ENCODE measurements at places on chromosomes 4 and X.

DNA sequence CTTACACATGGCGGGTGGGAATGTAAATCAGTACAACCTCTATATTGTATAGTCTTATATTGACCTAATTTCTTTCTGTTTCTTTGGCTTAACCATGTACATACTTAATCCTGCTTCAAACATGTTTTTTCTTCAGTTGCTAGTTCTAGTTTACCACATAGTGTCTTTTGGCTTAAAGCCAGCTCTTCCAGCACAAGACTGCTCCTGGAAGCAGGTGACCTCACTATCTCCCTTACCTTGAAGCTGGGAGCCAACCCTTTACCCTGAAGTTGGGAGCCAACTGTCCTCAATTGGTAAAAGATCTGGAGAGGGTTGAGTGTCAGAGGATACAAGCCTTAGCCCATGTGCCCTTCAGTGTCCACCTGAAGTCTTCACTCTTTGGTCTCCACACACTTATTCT lies 162.7 kb downstream of the AASDH start:
- DNase-seq: no peak

DNA sequence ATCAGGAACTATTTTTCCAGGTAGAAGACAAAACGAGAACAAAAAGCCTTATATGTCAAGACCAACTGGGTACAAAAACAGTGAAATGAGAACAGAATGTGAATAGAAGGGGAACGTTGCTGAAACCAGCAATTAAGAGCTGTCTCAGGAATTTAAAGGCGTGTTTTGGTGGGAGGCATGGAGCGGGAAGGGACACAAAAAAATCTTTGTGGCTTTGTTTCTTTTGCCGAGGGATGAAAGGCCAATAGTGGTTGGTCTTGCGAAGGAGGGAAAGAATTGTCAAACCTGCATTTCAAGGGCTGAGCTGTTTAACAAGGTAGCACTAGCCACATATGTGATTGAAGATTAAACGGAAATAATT lies 103.8 kb downstream of the USP46 start:
- DNase-seq: no peak

GRCh38 chrX:38275615-38276014 lies 51.7 kb downstream of the RPGR start:
- DNase-seq: no peak

- no peak for DNase-seq
These were observed 96.6 kb upstream of the DMD start for GRCh38 chrX:33307911-33308354.

DNA sequence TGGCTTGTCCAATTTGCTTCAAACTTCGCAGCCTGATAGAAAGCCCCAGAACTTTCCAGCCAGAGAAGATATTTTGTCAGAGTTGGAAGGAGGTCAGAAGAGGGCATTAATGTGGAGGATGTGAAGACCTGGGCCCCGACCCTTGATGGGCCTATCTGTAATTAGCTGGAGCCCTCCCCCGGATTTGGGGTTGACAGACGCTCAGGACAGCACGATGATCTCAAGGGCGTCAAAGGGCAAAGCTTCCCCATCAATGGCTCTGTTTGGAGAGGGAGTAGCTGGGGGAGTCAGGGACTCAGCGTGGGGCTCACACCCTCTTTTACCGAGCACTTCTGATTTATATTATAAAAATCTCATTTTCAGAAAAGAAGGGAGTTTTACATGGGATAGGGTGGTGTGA lies 59.0 kb upstream of the PPP2R3B start:
- DNase-seq: no peak

- no peak for DNase-seq
These were observed 47.3 kb upstream of the KIAA1210 start for GRCh38 chrX:119174900-119175299.

DNA sequence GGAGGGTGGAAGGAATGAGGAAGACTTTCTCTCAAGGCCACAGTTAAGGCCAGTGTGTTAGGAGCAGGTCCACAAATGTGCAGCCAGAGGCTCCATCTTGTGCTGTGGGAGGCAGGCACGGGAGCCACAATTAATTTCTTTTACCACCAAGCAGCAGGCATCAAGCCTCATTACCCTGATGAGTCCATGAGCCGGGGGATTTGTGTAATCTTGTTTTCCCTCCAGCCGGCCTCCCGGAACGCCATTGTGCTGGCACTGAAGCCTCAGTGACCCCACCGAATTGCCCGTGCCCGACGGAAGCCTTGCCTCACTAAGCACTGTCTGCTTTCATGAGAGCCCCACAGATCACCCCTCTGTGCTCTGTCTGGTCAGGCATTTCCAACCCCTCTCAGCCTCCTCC lies 154.7 kb upstream of the STX18 start:
- no peak for DNase-seq

GRCh38 chr4:86481440-86481839 lies 112.7 kb upstream of the PTPN13 start:
- DNase-seq: no peak

DNA sequence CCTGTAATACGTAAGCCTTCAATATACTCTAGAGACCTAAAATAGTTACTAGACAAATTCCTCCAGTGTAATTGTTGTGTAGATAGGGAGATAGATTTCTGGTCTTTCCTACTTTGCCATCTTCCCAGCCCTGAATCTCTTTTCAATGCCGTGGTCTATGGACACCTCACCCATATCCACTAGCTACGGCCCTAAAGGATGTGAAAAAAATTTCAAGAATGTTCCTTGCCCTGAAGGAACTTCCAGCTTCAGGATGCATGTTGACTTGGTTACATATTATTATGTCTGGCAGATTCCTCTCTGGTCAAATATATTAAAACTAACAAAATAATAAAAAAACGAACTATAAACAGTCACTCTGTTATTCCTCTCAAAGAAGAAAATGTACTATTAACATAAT lies 52.4 kb upstream of the TSPAN5 start:
- no peak for DNase-seq

- no peak for DNase-seq
These were observed 106.8 kb downstream of the UCHL1 start for GRCh38 chr4:41363384-41363981.

DNA sequence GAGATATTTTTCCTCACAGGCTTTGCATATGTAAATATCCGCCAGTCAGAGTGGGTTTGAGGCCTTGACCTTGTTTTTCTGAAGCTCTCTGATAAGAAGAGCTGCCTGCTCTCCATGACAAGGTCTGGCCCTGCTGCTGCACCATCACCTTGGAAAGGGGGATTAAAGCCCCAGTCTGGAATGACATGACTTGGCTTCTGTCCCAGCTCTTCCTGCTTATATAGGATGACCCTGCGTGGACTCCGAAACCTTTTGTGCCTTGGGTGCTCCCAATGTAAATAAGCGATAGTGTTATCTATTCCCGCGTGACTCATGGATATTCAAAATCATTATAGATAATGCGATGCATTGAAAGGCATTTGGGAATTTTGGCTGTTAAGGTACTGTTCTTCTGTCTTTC lies 139.3 kb downstream of the BMPR1B start:
- no peak for DNase-seq

- no peak for DNase-seq
These were observed 64.8 kb downstream of the CBR4 start for GRCh38 chr4:168945291-168945690.

DNA sequence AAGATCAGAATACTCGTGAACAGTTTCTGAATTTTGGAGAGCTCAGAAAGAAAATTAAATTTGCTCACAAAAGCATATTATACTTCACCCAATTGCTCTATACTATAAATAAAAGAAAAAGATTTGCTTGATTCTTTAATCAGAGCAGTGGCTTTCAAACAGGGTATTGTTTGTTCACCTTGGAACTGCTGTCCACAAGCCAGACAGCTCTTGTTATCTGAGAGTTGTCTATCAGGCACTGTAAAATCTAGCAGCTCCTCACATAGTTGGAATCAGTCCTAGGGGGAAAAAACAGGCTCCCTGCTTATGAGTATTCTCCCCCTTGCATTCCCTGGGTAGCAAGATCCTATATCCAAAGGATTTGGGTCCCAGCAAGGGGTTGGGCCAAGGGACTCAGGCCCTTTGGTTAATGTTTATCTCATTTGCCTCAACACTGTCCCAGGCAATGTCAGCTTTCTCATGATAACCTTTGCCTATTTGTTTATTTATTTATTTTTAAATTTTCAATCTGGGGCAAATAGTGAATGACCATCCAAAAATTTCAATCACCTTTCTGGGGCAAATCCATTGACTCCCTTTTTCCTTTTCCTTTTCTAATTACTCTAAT lies 24.1 kb upstream of the MAGEB16 start:
- DNase-seq: no peak

DNA sequence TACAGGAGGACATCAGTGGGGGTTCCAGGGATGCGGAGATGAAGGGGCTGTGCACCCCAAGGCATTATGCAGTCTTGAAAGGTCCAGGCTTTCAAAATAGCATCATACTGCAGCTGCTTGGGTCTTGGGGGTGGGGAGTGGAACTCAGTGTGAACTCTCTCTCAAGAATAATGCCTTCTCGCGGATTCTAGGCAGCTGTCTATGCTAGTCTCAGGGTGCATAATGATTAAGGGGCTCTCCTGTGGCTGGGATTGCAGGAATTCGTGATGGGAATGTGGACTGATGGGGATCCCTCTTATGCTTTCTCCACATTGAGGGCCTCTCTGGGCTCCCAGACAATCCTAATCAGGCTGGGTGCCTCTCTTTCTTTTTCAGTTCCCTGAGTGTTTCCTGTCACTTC lies 172.2 kb upstream of the ARHGAP24 start:
- no peak for DNase-seq

- DNase-seq: peak; percentile 1
These were observed 49.8 kb downstream of the DLG3 start for GRCh38 chrX:70494441-70494840.

DNA sequence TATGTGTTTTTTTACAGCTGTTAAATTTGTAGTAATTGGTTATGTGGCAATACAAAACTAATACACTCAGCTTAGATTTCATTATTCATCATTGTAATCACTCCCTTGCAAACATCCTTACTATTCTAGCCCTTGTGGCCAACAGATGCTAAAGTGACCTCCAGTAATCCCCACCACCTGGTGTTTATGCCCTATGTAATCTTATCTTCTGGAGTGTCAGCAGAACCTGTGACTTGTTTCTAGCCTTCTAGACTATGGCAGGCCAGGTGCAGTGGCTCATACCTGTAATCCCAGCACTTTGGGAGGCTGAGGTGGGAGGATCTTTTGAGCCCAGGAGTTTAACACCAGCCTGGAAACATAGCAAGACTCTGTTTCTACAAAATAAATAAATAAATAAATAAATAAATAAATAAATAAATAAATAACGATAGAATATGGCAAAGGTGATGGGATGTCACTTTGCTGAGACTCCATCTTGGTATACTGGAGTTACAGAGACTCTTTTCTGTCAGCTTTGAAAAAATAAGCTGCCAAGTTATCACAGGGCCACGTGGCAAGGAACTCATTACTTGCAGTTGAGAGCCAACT lies 12.3 kb upstream of the TSR2 start:
- DNase-seq: no peak

- no peak for DNase-seq
These were observed 20.4 kb downstream of the MECP2 start for GRCh38 chrX:154077101-154077500.

- no peak for DNase-seq
These were observed 124.2 kb upstream of the NRK start for GRCh38 chrX:105697984-105698781.

DNA sequence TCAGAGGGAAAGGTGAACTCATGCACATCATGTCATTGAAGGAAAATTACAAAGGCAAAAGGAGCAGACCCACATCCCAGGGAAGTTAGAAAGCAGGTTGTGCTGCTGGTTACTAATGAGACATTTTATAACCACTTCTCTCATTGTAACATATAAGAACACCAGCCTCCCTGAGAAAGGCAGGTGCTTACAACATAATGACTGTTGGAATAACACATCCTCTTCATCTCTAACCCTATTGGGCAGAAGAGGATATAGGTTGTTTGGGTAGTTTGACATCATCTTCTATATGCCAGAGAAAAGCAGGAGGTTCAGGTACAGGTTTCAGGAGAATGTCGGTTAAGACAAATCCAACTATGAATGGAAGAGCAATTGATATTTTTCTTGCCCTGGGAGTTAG lies 77.6 kb downstream of the MAOA start:
- no peak for DNase-seq

DNA sequence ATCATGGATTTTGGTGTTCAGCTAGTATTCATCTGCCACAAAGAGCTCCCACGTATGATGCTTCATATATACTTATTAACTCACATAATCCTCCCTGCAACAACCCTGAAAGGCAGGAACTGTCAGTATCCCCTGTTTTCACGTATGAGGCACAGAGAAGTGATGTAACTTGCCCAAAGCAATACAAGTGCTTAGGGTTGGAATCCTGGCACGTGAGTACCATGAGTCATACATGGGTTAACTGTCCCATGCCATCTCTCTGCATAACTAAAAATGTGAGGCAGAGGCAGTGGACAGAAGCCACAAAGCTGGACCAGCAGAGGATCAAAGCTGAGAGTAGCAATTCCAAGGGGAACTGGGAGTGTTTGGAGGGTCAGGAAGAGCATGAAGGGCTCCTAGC lies 35.7 kb upstream of the EGFL6 start:
- no peak for DNase-seq

DNA sequence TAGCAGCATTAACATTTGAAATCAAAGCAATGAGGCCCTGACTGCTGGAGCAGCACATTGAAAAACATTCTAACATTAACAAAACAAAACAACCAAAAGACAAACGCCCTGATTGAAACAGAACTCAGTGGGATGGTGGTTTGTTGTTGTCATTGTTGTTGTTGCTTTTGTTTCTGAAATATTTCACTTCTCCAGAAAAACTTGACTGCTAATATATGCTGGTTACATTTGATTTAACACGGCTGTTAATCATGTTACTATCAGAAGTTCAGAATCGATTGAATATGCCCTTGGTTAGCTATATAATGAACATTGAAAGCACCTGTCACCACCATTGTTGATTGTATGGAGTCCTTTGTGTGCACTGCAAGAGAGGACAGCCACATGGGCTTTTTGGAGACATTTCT lies 790.4 kb upstream of the GALNTL6 start:
- DNase-seq: no peak

- no peak for DNase-seq
These were observed 83.6 kb upstream of the CAMK2D start for GRCh38 chr4:113845138-113845537.

DNA sequence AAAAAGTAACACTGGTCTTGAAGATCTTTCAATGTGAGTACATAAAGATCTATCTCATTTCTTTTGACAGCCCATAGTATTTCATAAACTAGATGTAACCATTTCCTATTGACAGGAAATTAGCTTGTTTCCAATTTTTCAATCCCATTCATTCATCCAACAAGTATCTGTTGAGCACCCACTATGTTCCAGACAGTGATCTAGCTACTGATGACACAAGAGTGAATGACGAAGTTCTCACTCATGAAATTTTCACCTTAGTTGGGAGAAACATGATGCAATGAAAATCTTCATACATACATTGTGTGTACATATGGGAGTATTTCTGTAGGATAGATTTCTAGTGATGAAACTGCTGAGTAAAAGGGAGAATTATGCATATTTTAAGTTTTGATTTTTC lies 1.7 kb downstream of the CD38 start:
- DNase-seq: no peak

GRCh38 chr4:1735215-1735614 lies 13.9 kb downstream of the TACC3 start:
- DNase-seq: no peak

DNA sequence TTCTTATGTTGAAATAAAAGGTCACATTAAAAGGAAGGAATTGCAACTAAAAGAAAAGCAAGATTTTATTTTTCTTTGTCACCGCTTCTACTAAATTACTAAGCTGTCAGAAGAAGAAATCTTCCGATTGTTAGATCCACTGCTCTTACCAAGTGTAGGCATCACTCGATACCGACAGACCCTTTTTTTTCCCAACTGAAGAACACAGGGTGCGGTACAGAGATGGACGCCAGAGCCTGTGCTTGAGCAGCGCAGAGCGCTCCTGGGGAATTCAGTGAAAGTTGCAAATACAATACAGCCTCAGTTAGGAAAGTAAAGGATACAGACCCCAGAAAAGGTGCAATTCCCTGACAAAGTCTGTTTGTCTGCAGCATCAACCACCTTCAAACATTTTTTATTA lies 94.9 kb upstream of the WDR17 start:
- DNase-seq: no peak
